ENCODE measurements at places on chromosomes 11 and 22. TPM values are rescaled to one million over a fixed set of nuclear protein-coding genes. Genes with fewer than 3 reads are reported as not detected.

DNA sequence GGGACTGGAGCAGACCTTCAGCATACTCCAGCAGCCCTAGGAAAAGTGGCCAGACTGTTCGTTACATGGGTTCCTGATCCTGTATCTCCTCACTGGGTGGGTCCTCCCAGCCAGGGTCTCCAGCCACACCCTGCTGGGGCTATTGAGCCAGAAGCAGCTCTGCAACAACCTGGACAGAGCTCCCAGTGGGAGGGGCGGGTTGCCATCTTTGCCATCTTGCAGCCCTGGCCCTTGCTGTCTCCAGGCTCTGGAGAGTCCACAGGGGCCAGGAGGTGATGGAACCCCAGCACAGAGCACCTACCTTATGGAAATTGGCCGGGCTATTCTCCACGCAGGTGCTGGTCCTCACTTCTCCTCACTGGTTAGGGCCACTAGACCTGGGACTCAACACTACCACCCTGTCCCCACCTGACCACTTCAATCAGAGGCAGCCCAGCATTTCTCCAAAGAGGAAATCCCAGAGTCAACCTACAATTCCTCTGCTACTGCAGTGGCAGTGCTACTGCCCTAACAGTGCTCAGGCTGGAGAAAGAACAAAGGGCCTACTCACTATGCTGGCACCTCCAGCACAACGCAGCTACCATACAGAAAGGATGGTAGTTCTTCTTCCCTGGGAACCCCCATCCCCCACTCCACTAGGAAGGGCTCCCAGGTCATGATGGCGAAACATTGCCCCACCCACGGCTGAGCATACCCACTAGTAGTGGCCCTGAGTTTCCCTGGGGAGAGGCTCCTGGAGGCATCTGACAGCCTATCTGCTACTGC is 290.2 kb upstream of the NCAM1 start:
- no peak for DNase-seq
- H3K27ac ChIP-seq = no peak overlapping the region
- H3K4me1 ChIP-seq = no peaks in the 10 kb centered on the region
- no peak overlapping the region for H3K4me3 ChIP-seq
- H3K36me3 ChIP-seq = no peaks in the 10 kb centered on the region

GRCh38 chr11:34809191-34810106 is 106.7 kb downstream of the APIP start:
- peaks cover 9% of the 10 kb centered on the region for H3K4me1 ChIP-seq
- H3K36me3 ChIP-seq = no peaks in the 10 kb centered on the region
- peaks cover 16% of the 10 kb centered on the region for H3K27me3 ChIP-seq

- H3K4me3 ChIP-seq = no peak overlapping the region
- no peak overlapping the region for H3K27ac ChIP-seq
- H3K36me3 ChIP-seq = no peaks in the 10 kb centered on the region
These were observed 1209.3 kb downstream of the BRD1 start for GRCh38 chr22:48618326-48618725.

The RASSF7 gene
- 38.1 TPM for total RNA-seq

The NCR3LG1 gene
- total RNA-seq = 0.42 TPM

The EHF gene
- 0.47 TPM for total RNA-seq

All from activated CD4-positive, alpha-beta T cell treated with anti-CD3 and anti-CD28 coated beads, Interleukin-2, amount 10 ng/mL, durations not matched to agents 7 days and 5 days (primary cell).